ENCODE measurements at places on chromosomes 2 and 18.
A peak's percentile ranks its signal among the peaks of the same experiment; 100 is the strongest.

- H3K36me3 ChIP-seq = no peaks in the 10 kb centered on the region
- H3K4me3 ChIP-seq = no peak overlapping the region
- no peaks in the 10 kb centered on the region for H3K4me1 ChIP-seq
- no peak overlapping the region for H3K27ac ChIP-seq
Observed at GRCh38 chr2:55707751-55708150, 14.1 kb upstream of the PNPT1 start.

- no peaks in the 10 kb centered on the region for H3K27me3 ChIP-seq
- no peak overlapping the region for H3K27ac ChIP-seq
- no peak for DNase-seq
- H3K36me3 ChIP-seq = peaks cover 3% of the 10 kb centered on the region
Observed at GRCh38 chr2:159410276-159410675, 123.8 kb upstream of the WDSUB1 start.

- no peaks in the 10 kb centered on the region for H3K36me3 ChIP-seq
- no peaks in the 10 kb centered on the region for H3K4me1 ChIP-seq
- no peak overlapping the region for H3K27ac ChIP-seq
- no peak for DNase-seq
Observed at GRCh38 chr2:149189769-149190168, 140.6 kb upstream of the LYPD6 start.

GRCh38 chr2:62933398-62933917, 117.2 kb upstream of the OTX1 start:
- DNase-seq = no peak
- H3K4me3 ChIP-seq = no peak overlapping the region
- no peaks in the 10 kb centered on the region for H3K36me3 ChIP-seq
- H3K27ac ChIP-seq = no peak overlapping the region

- no peaks in the 10 kb centered on the region for H3K36me3 ChIP-seq
- no peak for DNase-seq
Observed at GRCh38 chr18:79772108-79772864, 25.5 kb upstream of the KCNG2 start.

- no peak overlapping the region for H3K27ac ChIP-seq
- no peaks in the 10 kb centered on the region for H3K4me1 ChIP-seq
- H3K4me3 ChIP-seq = no peak overlapping the region
- no peaks in the 10 kb centered on the region for H3K36me3 ChIP-seq
Observed at GRCh38 chr2:217529271-217529670, 473.5 kb downstream of the TNS1 start.

GRCh38 chr2:67260343-67261277, 136.5 kb upstream of the ETAA1 start:
- DNase-seq = no peak
- no peak overlapping the region for H3K27ac ChIP-seq
- H3K36me3 ChIP-seq = no peaks in the 10 kb centered on the region
- H3K4me1 ChIP-seq = no peaks in the 10 kb centered on the region
- H3K4me3 ChIP-seq = no peak overlapping the region

DNA sequence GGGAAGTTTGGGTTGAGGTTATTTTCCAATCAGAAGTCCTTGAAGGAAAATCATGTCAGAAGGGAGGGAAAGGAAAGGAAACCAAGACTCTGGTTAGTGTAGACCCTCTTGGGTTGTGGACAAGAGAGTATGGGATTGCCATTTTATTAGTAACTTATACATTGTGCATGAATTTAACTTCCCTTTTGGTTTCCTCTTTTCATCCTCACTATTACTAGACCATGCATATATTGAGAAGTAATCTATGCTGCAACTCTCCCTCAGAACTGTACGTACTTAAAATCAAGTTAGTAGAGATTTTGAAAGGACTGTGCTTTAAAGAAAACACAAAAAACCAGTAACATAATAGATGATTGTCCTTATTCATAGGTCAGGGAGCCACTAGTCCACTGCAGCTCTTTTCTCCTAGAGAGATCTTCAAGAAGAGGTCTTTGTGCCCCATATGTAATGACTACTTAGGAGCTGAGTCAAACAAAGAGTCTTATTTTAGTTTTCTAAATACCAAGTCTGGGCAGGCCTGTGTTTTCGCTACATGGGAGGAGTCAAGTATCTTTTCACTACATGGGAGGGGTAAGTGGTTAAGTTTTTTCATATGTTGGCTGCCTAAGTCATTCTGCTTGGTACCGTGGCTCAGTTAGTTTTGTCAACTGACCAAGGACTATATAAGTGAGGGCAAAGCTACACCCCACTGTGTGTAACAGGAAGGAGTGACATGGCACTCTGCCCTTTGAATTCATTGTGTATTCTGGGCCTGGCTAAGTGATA, 25.2 kb upstream of the FAM117B start:
- H3K27ac ChIP-seq = no peak overlapping the region
- H3K4me3 ChIP-seq = no peak overlapping the region
- no peak for DNase-seq
- H3K4me1 ChIP-seq = no peaks in the 10 kb centered on the region
- H3K27me3 ChIP-seq = no peaks in the 10 kb centered on the region

GRCh38 chr18:60560071-60560470, 187.5 kb upstream of the MC4R start:
- no peaks in the 10 kb centered on the region for H3K27me3 ChIP-seq
- no peak overlapping the region for H3K4me3 ChIP-seq
- DNase-seq = no peak
- H3K36me3 ChIP-seq = no peaks in the 10 kb centered on the region

DNA sequence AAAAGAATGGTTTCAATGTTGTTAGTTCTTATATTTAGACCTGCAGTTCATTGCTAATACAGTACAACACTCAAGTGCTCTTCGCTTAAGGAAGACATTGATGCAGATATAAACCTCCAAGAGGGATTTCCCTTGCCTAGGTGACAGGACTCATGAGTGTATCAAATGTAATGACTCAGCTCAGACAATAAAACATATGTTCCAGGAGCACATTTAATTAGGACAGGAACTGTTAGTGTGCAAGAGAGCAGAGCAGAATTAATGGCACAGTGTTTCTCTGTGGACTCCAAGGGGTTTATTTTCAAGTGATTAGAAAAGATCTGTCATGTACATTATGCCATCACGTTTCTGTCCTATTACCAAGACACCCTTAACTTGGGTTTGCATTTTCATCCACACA, 375.0 kb downstream of the LRRTM4 start:
- DNase-seq = peak; percentile 50
- H3K4me1 ChIP-seq = no peaks in the 10 kb centered on the region
- no peaks in the 10 kb centered on the region for H3K27me3 ChIP-seq

- no peaks in the 10 kb centered on the region for H3K27me3 ChIP-seq
- no peak overlapping the region for H3K27ac ChIP-seq
- DNase-seq = peak; percentile 33
Observed at GRCh38 chr18:74880706-74881278, 283.1 kb downstream of the ZNF407 start.

- H3K36me3 ChIP-seq = no peaks in the 10 kb centered on the region
- H3K4me1 ChIP-seq = no peaks in the 10 kb centered on the region
- H3K27ac ChIP-seq = no peak overlapping the region
- no peaks in the 10 kb centered on the region for H3K27me3 ChIP-seq
Observed at GRCh38 chr2:74206180-74206688, 7.8 kb downstream of the MTHFD2 start.

DNA sequence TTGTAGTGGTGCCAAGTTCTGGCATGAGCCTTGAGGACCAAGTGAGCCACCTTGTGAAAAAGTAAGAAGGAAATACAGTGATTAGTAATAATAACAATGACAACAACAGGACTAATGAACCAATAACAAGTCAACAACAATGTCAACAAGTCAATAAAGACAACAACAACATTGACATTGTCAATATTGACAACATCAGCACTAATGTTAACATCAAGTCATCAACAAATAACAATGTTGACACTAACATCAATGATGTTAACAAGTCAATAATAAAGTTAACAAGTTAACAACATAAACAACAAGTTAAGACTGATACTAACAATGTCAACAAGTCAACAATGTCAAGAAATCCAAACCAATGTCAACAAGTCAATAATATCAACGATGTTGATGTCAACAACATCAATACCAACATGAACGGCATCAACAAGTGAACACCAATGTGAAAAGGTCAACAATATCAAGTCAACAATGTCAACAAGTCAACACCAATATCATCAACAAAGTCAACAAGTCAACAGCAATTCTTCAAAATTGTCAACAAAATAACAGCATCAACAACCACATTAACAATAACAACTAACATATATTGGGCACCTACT, 24.0 kb downstream of the LCT start:
- no peaks in the 10 kb centered on the region for H3K36me3 ChIP-seq
- no peak overlapping the region for H3K27ac ChIP-seq

DNA sequence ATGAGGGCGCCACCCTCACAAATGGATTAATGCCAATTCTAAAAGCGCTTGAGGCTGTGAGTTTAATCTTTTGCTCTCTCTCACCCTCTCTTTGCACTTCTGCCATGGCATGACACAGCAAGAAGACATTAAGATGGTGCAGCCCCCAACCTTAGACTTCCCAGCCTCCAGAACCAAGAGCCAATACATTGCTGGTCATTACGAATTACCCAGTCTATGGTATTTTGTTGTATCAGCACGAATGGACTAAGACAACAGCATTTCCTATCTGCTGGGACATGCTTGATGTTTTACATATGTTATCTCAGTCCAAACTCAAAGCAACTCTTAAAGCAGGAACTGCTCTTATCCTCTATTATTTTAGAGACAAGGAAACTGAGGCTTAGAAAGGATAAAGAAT, 222.9 kb downstream of the STK39 start:
- H3K36me3 ChIP-seq = no peaks in the 10 kb centered on the region
- H3K4me3 ChIP-seq = no peak overlapping the region
- H3K4me1 ChIP-seq = no peaks in the 10 kb centered on the region
- H3K27ac ChIP-seq = no peak overlapping the region
- DNase-seq = no peak

GRCh38 chr2:54471221-54471711, 15.1 kb downstream of the SPTBN1 start:
- no peak overlapping the region for H3K27ac ChIP-seq
- no peak overlapping the region for H3K4me3 ChIP-seq
- H3K27me3 ChIP-seq = no peaks in the 10 kb centered on the region
- DNase-seq = peak; percentile 72
- H3K4me1 ChIP-seq = no peaks in the 10 kb centered on the region

DNA sequence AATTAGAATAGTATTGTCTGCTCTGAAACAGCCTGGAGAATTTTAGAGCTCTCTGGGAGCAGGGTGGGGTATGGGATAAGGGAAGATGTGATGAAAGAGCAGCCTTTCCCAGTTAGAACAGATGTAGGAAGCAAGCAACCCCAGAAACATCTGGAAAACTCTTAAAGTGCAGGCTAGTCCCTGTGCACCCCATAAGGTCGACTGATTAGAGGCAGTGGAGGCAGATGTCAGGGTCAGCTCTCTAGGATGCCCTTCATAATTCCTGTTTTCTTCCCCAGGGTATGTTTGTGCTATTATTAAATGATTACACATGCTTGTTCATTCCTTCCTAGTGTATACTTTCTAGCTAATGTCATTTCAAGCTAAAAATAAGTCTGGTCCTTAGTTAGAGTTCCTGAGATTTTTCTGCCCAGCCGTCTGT, 41.7 kb downstream of the PTPRM start:
- no peaks in the 10 kb centered on the region for H3K36me3 ChIP-seq
- DNase-seq = no peak
- H3K4me1 ChIP-seq = peaks cover 19% of the 10 kb centered on the region

DNA sequence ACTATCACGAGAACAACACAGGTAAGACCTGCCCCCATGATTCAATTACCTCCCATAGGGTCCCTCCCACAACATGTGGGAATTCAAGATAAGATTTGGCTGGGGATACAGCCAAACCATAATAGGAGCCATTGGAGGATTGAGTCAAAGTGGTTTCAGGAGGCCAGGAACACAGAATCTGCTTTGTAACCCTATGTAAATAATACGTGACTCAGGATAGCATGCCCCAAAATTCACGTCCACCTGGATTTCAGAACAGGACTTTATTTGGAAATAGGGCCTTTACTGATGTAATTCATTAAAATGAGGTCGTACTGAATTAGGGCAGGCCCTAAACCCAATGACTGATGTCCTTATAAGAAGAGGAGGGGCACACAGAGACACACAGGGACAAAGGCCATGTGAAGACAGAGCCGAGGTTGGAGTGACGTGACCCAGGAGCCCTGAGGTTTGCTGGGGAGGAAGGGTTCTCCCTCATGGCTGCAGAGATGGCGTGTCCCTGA, 16.0 kb upstream of the CNDP2 start:
- H3K27ac ChIP-seq = no peak overlapping the region
- no peak for DNase-seq
- no peaks in the 10 kb centered on the region for H3K36me3 ChIP-seq
- H3K4me1 ChIP-seq = no peaks in the 10 kb centered on the region
- H3K27me3 ChIP-seq = no peaks in the 10 kb centered on the region
- H3K4me3 ChIP-seq = no peak overlapping the region

GRCh38 chr2:155389224-155389623, 690.7 kb downstream of the KCNJ3 start:
- H3K4me3 ChIP-seq = no peak overlapping the region
- no peak for DNase-seq
- H3K27ac ChIP-seq = no peak overlapping the region

DNA sequence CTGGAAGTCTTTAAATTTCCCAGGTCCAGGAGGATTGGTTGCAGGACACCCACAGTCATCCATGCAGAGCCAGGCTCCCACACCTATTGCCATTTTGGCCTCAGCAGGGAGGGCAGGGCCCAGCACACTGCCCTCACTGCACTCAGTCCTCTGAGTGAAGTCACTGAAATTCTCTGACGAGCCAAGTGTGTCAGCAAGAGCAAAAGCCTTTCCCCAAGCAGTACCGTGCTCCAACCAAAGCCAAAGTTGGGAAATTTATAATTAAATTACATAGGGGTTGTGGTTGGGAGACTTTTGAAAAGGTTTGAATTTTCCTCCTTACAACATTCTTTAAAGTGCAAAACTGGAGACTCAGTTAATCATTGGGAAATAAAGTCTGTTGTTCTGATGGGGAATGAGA, 98.5 kb upstream of the CD226 start:
- no peak overlapping the region for H3K4me3 ChIP-seq
- no peak for DNase-seq
- H3K36me3 ChIP-seq = no peaks in the 10 kb centered on the region
- H3K27ac ChIP-seq = peak overlapping the region; percentile 30

GRCh38 chr2:54704688-54705605, 18.5 kb upstream of the EML6 start:
- H3K4me3 ChIP-seq = no peak overlapping the region
- no peaks in the 10 kb centered on the region for H3K27me3 ChIP-seq
- DNase-seq = peak; percentile 78
- H3K4me1 ChIP-seq = no peaks in the 10 kb centered on the region
- no peaks in the 10 kb centered on the region for H3K36me3 ChIP-seq
- no peak overlapping the region for H3K27ac ChIP-seq

GRCh38 chr18:45321520-45321919, 293.8 kb upstream of the SLC14A2 start:
- no peak overlapping the region for H3K27ac ChIP-seq
- DNase-seq = no peak
- H3K36me3 ChIP-seq = no peaks in the 10 kb centered on the region

- no peak overlapping the region for H3K27ac ChIP-seq
- no peaks in the 10 kb centered on the region for H3K27me3 ChIP-seq
- H3K4me3 ChIP-seq = no peak overlapping the region
- H3K36me3 ChIP-seq = no peaks in the 10 kb centered on the region
- no peaks in the 10 kb centered on the region for H3K4me1 ChIP-seq
Observed at GRCh38 chr2:96669539-96670215, 27.1 kb downstream of the FER1L5 start.

All from kidney (tissue), 22 donors.